Nephron progenitor cell (in vitro differentiated cells): ENCODE measurements at places on chromosomes 2 and 18.

DNA sequence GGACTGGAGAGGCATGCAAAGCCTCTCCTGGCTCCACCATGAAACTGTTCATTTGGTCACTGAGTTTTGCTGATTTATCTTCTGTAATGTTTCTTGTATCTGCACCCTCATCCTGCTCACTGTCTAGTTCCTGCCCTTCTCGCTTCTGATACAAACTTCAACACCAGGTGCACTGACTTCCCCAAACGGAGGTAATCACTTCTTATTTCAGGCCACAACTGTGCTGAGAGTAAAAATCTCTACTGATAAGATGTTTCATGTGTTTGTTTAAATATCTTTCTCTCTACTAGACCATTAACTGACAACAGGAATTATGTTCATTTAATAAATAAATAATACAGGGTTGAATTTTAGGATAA lies 10.9 kb upstream of the NT5C1B start:
- DNase-seq: no peak

GRCh38 chr2:121479882-121480522 lies 50.7 kb upstream of the RNU4ATAC start:
- DNase-seq: no peak

GRCh38 chr2:202442882-202443281 lies 66.8 kb downstream of the BMPR2 start:
- no peak for DNase-seq

- no peak for DNase-seq
Measured at GRCh38 chr18:62868645-62869044, 153.3 kb downstream of the PHLPP1 start.
